ENCODE measurements at places on chromosomes 5 and 9.

DNA sequence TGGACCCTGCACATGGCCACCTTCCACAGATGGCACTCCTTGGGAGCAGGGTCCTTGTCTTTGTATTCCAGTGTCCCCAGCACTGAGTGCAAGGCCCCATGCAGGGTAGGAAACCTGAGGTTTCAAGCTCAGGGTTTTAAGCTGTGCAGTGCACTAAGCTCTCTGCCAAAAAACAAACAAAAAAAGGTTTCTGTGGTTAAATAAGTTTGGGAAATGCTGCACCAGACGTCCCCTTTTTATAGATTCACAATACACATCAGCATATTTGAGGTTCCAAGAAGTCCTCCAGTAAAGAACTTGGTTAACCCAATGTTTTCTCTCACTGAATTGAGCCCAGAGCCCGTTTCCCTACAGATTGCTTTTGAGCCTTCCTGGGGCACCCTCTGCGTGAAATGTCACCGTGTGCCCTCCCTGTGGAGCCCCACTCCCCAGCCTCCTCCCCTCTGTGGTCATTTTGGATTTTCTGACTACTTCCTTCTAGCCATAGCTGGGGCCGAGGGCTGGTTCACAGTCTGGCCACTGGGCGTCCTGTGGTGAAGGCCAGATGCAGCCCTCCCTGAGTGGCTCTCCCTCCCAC is 17.1 kb downstream of the DELE1 start:
- no peak for DNase-seq

- DNase-seq = no peak
Observed at GRCh38 chr9:94538908-94539307, 16.0 kb upstream of the PCAT7 start.

GRCh38 chr5:136382071-136382470 is 16.7 kb upstream of the TRPC7 start:
- no peak for DNase-seq

DNA sequence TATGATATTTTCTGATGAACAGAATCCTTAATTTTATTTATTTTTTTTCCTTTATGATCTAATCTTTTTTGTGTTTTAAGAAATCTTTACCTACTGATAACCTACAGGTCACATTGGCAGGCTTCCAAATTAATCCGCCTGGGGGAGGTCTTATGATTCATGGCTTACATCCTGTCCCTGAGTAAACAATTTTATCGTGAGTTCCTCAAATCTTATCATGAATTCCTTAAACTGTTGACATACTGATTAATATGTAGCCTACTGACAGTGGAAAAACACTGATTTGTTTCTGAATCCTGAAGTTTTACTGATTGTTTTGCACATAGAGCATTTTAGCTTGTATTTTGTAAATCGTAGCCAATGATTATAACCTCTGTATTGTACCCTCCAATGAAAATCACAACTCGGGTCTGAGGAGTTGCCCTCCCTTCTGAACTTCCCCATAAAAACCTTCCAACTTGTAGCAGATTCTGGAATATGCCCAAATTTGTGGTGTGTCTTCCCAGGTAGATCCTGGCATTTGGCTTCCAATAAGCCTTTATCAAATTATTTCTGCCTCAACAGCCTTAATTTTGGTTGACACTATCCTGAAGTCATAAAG is 105.6 kb downstream of the VCAN start:
- no peak for DNase-seq

GRCh38 chr9:95644377-95644776 is 127.6 kb upstream of the PTCH1 start:
- DNase-seq = no peak

DNA sequence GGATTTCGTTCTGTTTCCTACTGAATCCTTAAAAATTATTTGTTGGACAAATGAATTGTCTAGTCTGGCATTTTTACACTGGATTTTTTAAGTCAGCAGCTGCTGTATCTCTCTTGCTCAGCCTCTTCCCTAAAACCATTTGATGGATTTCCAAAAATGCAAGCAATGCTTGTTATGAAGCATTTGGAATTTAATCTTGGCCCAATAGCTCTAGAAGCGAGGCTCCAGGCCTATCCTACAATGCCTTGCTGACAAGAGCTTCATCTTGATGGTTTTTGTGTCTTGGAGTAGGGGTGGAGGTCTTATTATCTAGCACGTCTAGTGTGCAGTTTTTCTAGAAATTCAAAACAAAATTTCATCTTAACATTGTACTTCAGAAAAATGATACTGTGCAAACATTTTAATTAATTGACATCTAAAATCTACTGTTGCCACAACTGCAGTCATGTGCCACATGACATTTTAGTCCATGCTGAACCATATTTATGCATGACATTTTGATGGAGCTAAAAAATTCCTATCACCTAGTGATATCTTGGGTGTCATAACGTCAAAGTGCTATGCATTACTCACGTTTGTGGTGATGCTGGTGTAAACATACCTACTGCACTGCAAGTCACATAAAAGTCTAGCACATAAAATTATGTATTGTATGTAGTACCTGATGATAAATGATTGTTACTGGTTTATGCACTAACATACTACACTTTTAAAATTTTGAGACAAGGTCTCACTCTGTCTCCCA is 5.9 kb upstream of the RAD23B start:
- no peak for DNase-seq

- DNase-seq = peak; percentile 87
Observed at GRCh38 chr9:128438343-128439109, 17.3 kb upstream of the ODF2 start.

GRCh38 chr9:77960356-77961153 is 71.1 kb downstream of the GNAQ start:
- DNase-seq = no peak

DNA sequence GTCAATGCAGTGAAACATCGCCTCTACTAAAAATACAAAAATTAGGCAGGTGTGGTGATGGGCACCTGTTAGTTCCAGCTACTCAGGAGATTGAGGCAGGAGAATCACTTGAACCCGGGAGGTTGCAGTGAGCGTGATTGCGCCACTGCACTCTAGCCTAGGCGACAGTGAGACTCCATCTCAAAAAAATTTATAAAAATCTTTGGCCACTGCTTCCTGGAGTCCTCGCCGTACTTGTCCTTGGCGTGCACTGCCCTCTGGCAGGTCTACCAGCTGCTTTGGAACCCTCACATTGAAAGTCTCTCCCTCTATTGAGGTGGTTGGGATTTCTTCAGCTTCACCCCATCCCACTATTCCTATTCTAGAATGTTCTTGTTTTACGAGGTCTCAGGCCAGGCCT is 25.0 kb downstream of the DYNC2I2 start:
- no peak for DNase-seq

GRCh38 chr9:13718086-13718485 is 438.6 kb upstream of the MPDZ start:
- no peak for DNase-seq

DNA sequence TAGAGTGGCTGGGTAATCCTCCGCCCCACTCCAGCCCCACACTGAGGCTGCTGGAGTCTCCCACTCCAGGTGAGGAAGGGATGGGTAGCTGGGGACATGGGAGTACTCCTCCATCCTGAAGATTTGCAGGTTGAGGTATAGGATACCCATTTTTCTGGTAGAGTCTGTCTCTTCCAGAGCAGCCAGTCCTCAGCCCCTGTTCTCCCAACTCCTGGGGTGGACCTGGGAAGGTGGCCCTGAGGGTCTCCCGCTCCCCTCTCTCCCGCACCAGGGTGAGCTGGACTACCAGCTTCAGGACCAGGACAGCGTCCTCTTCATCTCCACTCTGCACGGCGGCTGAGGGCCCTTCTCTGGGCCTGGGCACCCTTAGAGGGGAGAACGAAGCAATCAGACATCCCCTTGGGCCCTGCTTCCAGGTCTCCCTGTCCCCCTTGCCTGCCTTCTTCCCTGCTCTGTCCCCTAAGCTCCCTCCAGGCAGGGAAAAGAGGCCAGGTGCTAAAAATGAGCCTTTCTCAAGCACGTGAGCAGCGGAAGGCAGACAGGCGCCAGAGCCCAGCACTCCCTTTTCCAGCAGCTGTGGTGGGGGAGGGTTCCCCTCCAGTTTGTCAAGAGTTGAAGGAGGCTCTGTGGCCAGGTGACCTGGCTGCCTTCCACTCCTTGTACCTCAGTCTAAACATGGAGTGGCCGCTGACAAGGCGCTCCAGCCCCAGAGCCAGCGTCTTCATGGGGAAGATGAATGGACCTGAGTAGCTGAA is 18.4 kb downstream of the URM1 start:
- no peak for DNase-seq

DNA sequence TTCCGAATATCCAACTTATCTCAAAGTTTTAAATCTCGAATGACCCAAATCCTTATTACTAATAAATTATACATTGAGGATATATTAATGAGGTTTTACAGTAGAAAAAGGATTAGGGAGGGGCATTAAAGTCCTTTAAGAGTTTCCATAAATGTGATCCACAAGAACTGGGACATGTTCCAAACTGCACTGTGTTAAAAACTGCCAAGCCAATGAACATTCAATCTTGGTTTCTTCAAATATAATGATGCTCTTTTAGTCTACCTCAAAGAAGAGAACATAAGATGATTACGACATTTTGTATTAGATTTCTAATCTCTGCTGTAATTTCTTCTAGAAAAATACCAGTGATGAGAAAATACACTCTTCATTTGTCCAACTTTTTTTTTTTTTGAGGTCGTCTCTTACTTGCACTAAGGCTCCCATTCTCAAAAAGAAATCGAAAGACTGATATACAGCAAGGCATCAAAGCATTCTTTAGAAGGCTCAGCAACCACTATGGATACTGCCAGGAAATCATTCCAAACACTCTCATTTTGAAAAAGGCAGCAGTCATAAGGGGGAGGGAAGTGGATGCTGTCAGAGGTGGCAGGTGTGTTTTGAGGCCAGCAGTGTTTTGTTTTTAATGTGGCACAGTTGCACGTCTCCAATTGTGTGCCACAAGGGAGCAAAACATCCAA is 1.7 kb downstream of the PTAR1 start:
- DNase-seq = no peak

GRCh38 chr5:102049517-102049916 is 246.6 kb downstream of the SLCO4C1 start:
- DNase-seq = no peak

DNA sequence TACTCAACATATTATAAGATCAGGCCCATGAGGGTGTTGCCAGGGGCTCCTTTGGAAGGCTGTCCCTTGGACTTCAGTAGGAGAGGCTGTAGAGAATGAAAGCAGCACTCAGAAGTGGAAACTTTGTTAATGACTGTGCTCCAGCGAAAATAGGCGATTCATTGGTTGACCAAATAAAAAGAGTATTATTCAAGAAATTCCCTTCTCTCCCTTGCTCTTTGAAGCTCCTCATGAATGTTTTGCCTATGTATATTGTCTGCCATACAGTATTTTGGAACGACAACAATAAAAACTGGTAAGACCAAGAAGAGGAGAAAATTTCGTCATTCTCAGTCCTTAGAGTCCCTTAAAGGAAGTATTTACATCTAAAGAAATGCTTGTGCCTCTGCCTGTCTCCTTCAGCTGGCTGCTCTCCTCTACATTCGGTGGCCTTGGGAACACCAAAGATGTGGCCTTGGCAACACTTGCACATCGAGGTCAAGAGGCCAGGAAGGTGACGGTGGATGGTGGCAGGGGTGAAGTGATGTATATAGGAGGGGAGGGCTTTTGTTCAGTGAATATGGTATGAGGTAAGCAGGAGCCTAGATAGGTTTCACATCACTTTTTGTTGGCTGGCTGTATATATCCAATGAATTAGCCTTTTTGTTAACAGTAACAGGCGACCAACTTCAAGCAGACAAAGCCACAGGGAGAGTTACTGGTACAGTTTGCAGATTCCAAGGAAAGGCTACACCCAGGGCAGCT is 95.0 kb upstream of the ACTBL2 start:
- no peak for DNase-seq

DNA sequence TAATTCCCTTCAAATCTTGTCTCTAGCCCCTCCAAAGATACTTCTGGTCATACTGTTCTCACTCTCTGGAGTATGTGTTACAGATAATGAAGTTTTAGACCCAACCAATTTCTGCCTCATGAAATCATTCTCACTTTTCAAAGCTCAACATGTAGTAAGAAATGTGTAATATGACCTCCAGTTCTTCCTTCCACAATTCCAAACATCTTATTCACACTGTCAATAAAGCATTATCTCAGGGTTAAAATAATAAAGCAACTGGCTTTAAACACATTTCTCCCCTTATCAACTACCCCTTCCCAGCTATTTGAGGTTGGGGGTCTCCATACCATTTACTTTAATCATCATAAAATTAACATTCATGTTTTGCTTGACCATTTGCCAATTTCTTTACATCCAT is 654.1 kb downstream of the RAB3C start:
- no peak for DNase-seq

GRCh38 chr5:179455320-179455719 is 95.0 kb upstream of the RUFY1 start:
- no peak for DNase-seq

DNA sequence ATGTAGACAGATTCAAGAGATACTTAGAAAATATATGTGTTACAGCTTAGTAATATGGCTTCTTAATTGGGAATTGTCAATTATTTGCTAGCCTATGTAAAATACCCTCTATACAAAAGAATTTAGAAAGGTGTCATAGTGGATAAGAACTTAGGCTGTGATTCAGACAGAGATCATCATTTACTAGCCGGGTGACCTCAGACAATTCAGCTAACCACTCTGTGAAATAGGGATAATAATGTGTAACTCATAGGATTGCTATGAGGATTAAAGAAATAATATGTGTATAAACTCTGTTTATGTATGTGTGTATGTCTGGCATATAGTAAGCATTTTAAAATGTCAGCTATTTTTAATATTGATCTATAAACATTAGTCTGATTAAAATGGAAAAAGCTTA is 5.9 kb upstream of the LARS1 start:
- DNase-seq = no peak

DNA sequence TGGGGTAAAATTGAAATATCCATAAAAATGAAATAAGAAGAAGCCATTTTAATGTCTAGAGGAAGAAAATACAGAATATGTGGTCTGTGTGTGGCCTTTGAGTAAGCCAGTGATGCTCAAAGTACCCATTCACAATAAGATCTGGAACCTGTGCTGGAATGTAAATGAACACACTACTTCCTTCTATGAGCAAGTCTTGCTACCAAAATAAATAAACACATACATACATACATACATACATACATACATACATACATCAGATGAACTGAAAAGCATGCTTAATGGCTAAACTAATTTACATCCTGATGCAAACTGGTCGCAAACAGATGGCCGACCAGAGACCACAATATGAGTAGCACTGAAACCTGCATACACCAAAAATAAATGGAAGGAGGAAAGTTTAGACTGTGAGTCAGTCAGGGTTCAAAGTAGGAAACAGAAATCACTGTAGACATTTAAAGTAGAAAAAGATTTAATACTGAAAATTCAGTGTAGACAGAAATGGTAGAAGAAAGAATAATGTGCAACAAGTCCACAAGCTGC is 317.6 kb downstream of the CAAP1 start:
- no peak for DNase-seq

GRCh38 chr9:107471552-107471951 is 18.0 kb downstream of the KLF4 start:
- no peak for DNase-seq

- DNase-seq = no peak
Observed at GRCh38 chr5:109315245-109315644, 94.5 kb downstream of the PJA2 start.

DNA sequence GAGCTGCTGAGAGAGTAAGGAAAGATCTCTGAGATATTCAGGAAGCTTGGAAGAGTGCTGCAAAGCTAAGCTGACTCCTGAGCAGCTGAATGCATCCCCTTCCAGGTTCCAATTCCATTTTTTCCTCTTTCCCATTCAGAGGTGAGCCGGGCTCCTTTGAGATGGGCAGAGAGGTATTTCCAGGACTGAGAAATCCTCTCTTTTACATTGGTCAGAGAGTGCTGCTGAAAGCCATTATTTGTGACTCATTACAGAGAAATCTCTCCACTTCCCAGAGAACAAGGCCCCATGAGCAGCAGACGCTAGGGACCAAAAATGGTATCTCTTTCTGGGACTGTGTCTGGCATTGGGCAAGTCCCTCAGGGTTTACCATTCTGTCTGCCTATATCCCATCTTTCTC is 3.7 kb downstream of the MCTP1 start:
- no peak for DNase-seq
